ELR (cell line): ENCODE measurements at places on chromosomes 16 and 17.

DNA sequence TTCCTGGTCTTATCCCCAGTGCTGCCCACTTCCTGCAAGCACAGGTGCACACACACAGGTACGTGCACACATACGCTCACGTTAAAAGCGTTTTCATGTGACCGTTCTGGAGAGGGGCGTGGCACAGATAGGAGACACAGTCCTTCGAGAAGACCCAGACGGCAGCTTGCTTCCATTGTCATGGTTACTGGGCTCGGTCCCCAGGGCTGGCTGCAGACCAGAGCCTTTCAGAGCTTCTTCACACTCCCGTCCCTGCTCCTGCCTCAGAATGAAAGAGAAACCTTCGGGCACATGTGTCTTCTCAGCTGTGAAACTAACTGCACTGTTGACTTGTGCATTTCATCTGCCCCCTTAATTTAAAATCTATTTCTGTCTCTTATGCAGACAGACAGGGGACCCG lies 154.2 kb downstream of the PITPNC1 start:
- no peak for DNase-seq

GRCh38 chr16:52727849-52728248 lies 180.9 kb upstream of the TOX3 start:
- DNase-seq = no peak

DNA sequence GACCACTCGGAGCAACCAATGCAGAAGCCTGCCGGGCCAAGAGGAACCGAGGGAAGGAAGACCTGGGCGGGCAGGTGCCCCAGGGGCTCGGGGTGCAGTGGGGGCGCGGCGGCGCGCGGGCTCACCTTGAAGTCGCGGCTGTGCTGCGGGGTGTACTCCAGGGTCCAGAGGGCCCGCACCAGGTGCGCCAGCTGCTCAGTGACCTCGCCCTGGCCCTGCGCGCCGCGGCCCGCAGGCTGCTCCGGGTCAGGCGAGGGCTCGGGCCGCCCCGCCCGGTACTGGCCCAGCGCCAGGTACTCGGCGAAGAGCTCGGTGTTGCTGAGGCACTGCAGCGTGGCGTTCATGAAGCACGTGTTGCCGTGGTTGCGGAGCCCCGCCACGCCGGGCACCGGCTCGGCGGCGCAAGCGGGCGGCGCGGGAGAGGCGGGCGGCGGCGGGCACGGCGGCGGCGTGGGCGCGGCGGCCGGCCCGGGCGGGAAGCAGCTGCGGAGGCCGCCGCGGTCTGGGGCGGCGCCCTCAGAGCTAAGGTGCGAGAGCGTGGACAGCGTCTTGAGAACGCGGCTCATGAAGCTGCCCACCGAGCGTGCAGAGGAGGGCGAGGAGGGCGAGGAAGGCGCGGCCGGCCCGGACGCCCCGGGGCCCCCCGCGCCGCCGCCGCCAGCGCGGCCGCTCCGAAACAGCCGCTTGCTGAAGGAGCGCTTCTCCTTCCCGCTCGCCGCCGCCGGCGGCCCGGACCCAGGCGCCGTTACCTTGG lies 562 bp downstream of the USP31 start:
- DNase-seq = peak; percentile 53

GRCh38 chr16:24624102-24624501 lies 84.7 kb downstream of the RBBP6 start:
- DNase-seq = no peak

DNA sequence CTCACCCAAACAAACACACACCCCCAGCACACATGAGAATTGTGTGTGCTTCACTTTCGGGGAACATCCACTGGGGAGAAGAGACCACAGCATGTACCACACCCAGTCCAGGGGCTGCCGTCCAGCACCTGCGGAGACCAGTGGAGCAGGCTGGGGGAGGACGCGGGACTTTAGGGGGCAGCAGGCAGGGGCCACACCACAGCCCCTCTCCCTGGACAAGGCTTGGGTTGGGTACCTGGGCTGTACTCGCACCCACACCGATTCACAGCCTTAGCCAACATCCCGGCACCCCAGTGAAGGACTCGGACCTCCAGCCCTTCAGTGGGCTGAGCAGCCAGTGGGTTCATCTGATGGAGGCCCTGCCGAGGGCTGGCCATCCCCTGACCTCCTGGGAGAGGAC lies 63.3 kb downstream of the RBFOX3 start:
- no peak for DNase-seq

DNA sequence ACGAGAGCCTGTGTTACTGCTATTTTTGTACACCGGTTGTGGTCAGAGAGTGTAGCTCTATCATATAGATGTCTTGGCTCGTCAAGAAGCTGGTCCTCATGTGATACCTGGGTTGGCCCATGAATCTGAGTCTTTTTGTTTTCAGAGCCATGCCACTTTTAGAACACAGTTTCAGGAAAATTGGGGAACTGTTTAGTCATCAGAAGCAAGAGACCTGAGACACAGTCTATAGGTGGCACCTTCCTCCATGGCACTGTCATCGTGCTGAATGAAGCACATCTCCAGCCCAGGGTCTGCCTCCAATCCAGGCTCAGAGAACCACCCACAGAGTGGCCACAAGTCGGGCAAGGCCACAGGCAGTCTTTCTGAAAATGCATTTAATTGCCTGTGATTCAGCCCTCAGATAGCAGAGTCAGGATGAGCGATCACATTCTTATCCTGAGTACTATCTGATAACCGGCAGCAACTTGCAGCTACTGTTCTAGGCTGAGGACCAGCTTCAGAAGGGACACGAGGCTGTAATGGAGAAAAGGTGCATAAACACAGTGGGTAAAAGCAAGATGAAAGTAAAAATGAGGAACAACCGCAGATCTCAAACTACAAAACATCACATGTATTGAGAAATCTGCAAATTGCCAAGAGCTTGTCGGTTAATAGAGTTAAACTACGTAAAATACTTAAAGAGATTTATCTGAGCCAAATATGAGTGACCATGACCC lies 14.2 kb upstream of the HAPSTR1 start:
- DNase-seq = peak; percentile 91

- peak; percentile 59 for DNase-seq
Measured at GRCh38 chr16:57284209-57284951, at the start of gene PLLP. Gene PLLP, minus strand, starts transcription at chr16:57284672. Its CDS starts 132 bp downstream, at chr16:57284540.

DNA sequence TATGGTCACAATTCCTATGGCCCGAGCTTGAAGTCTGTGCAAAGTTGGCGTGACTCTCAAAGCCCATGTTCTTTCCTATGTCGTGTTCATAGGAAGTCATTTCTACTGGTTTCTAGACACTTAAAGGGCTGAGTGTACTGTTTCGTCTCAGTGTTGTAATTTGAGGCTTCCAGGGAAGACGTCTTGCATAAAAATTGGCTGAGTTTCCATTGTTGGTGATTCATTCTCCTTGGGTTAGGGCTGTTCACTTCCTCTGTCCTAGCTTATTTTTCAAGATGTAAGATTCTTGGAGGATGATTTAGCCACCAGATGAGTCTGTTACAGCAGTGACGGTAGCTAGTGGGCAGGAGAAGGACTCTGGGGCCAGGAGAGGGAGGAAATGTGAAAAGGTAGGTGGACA lies 43.1 kb downstream of the PIK3R5 start:
- peak; percentile 97 for DNase-seq

- DNase-seq = no peak
Measured at GRCh38 chr16:5066511-5066910, 755 bp upstream of the C16orf89 start.

DNA sequence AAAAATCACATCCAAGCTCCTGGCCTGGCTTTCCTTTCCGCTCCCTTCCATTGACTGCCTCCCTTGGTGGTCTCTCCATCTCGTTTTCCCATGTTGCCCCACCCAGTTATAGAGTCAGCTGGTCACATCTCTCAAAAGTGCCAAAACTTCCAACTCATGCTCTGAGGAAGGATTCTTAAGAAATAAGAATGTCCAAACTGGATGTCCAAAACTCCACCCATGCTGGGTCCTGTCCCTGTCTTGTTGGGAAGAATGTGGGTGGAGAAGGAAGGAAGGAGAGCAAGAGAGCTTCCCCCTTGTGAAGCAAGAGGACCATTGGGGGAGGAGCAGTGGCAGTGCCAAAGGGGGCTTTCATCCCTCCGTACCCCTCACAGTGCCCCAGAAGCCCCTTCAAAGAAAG lies 44.6 kb upstream of the MAP3K14 start:
- no peak for DNase-seq

- no peak for DNase-seq
Measured at GRCh38 chr17:72665852-72666851, 426.3 kb downstream of the SLC39A11 start.

- no peak for DNase-seq
Measured at GRCh38 chr17:74686761-74687160, 26.0 kb downstream of the CD300LF start.

- peak; percentile 52 for DNase-seq
Measured at GRCh38 chr17:28570716-28571360, 486 bp downstream of the PIGS start.

DNA sequence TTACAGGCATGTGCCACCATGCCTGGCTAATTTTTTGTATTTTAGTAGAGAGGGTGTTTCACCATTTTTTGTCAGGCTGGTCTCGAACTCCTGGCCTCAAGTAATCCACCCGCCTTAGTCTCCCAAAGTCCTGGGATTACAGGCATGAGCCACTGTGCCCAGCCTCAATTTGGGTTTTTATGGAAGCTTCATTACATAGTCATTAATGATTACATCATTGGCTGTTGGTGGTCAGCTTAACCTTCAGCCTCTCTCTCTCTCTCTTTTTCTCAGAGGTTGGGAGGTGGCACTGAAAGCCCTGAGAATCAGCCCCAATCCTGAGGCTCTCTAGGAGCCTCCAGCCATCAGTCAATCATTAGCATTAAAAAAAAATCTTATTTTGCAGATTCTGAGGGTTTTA lies 45.3 kb downstream of the C17orf58 start:
- DNase-seq = no peak

GRCh38 chr17:80709090-80709695 lies 164.6 kb downstream of the RPTOR start:
- no peak for DNase-seq

DNA sequence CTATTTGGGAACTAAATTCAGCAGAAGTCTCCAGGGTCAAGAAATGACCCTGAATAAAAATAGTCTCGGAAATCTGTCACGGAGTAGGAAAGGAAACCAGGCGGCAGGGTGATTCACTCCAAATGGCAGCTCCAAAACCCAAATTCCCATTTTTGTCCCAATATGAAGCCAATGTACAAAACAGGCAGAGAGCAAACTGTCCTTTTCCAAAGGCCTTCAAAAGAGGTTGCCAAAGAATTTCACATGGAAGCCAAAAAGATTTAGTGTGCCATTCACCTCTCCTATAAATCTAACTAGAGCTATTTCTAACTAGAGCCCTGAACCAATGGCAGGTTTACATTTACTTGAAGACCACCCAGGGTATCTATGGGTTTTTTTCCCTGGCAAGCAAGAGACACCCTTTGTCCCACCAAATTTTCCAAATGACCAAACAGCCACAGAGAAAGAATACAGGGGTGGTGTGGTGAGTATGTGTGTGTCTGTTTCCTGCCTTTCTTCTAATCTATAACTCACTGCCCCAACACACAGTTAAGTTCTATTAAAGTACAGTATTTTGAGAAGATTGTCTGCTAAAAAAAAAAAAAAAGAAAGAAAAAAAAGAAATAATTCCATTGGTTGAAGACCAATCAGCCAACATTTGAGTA lies 6.8 kb downstream of the MYO1D start:
- no peak for DNase-seq

DNA sequence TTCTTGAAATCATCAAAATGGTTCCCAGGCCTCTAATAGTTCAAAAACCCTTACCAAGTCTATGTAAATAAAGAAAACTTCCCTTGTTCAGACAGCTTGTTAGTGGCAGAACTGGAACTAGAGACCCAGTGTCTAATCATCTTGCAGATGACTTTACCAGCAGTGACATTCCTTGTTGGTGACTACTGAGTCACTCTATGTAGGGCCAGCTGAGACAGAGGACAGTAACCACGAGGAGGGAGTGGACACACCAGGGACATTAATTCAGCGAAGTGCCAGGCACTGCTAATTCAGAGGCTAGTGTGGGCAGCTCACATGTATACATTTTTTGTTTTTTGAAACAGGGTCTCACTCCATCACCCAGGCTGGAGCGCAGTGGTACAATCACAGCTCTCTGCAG lies 6.1 kb upstream of the HEATR3 start:
- no peak for DNase-seq

- DNase-seq = no peak
Measured at GRCh38 chr16:54050459-54051210, 236.0 kb downstream of the IRX3 start.

DNA sequence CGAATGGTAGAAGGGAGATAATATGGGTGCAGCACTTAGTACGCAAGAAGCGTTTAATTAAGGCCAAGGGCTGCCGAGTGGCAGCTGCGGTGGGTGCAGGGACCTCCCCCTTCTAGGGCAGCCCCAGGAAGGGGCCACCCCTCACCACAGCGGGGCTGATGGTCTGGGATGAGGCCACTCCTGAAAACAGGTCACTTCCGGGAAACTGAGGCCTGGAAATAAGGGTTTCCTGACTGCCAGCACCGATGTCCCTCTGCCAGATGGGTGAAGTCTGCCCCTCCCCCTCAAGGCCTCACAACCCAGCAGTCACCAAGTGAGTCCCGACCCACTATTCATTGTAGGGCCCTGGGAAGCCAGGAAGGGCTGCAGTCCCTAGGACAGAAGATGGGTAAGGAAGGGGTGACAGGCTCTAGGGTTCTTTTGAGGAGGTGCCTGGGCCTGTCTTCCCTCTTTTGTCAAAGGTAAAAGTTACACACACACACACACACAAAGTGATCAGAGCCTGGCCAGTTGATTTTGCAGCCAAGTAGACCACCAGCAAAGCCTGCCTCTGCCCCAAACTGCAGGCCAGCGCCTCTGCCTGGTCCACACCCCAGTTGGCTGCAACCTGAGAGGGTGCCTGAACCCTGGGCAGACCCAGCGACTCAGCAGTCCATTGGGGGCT lies 12.5 kb downstream of the SREBF1 start:
- DNase-seq = no peak

DNA sequence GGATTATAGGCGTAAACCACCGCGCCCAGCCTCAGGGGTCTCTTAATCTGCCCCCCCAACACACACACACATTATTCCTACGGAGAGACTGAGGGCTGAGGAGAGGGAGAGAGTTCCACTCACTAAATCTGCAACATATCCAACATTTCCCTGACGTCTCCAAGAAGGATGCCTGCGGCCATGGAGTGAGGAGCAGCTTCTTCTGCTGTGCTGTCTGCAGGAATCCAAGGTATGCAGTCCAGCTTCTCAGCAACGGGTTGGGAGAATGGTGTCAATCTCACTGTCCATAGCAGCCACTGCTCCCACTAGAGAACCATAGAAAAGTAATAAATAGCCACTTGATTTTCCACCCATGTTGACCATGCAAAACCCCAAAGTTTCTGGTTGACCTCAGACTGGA lies 5.1 kb upstream of the PLXDC1 start:
- no peak for DNase-seq

DNA sequence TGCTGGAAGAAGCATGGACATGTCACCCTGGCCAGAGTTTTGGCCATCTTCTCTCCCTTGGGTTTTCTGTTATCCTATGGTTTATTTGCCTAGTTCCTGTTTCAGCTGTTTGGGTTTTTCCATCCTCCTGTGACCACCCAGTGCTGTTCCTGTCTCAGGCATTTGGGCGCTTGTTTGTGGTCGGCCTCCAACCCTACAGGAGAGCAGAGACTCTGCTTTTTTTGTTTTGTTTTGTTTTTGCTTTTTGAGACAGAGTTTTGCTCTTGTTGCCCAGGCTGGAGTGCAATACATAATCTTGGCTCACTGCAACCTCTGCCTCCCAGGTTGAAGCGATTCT lies 3.3 kb upstream of the ZC3H7A start:
- no peak for DNase-seq
